ENCODE measurements at places on chromosomes 1 and 21.

- no peak for DNase-seq
Measured at GRCh38 chr21:46100426-46100825, 2.5 kb downstream of the COL6A2 start.

DNA sequence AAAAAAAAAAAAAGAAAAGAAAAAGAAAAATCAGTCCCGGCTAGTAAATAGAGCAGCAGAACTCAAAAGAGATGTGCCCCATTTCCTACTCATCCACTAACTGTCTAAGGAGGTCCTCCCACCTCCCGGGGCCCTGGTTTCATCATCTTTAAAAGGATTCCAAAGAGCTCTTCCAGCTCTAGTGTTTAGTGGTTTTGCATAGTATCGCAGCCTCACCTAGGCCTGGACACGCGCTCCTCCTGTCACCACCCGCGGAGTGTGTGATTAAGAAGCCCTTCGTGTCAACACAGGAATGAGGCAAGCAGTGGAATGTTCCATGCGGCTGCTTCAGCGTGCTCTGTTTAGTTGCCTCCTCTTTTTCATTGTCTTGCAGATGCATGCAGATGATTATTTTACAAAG, 49.0 kb downstream of the LBR start:
- DNase-seq, result no peak

- no peak for DNase-seq
Measured at GRCh38 chr1:163820766-163821165, 499.0 kb downstream of the NUF2 start.

GRCh38 chr1:196205882-196206281, 402.4 kb downstream of the KCNT2 start:
- DNase-seq, result no peak

DNA sequence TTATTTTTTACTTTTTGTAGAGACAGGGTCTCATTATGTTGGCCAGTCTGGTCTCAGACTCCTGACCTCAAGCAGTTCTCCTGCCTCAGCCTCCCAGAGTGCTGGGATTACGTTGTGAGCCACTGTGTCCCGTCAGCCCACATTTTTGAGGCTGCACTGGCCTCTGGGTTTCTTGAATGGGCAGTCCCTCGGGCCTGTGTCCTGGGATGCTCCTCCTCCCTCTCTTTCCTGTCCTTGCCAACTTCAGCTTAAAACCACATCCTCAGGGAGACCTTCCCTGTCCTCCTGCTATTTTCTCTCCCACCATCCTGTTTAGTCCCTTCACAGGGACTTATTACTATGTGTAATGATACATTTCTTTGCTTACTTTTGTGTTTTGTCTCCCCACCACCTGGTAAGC, 31.4 kb upstream of the LYST start:
- DNase-seq, result no peak

DNA sequence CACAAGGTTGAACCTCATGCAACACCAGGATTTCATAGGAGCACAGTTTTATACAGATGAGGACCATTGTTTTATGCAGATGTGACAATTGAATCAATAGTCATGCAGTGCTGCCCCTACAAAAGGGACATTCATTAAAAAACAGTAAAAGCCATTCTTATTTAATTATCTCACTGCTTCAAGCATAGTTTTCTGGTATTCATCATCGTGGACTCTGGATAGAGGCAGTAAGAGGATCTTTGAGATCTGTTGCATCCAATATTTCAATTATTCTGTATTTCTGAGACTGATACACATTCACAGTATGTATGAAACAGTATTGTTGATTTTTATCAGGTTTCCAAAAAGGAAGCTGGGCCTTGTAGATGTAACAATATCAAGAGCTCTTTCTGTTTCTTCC, 237.6 kb downstream of the RYR2 start:
- DNase-seq, result no peak

DNA sequence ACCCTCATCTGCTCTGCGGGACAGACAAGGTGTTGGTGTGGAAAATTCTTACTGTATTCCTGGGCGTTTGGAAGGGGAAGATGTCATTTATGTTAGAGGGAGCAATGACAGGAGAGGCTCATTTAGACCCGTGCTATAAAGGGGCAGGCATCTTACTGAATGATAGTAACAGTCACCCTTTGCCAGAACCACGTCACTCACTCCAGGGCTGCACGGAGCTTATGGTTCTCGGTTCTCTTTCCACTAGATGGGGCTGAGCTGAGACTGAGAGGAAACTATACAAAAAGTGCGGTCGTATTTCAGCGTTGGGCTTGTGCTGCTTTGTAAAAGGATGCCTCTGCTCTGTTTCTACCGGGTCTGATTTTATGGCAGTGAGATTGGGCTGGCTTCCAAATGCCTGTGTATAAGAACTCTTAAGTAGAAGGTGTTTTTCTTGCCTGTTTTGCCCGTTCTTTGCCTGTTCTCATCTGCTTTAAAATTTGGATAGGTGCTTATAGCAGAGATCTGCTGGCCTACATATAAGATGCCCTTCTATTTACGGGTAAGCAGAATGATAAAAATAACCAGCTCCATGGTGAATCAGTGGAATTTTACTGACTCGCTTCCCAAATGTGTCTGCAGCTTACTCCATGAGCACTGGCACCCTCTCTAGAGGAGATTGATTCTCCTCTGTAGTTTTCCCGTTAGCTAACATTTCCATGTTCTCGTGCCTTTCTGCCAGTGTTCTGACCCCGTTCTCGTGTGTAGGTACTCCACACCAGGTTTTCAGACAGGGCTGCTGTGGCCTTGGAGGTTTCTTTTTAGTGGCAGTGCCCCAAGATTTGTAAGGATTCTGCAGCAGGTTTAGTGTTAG, 55.9 kb downstream of the MRPS6 start:
- DNase-seq, result peak; percentile 44

GRCh38 chr1:50129201-50129600, 20.5 kb downstream of the ELAVL4 start:
- DNase-seq, result no peak

- DNase-seq, result no peak
Measured at GRCh38 chr1:244280201-244280600, 171.5 kb downstream of the ADSS2 start.

- no peak for DNase-seq
Measured at GRCh38 chr1:29901624-29902325, 665.5 kb downstream of the PTPRU start.

DNA sequence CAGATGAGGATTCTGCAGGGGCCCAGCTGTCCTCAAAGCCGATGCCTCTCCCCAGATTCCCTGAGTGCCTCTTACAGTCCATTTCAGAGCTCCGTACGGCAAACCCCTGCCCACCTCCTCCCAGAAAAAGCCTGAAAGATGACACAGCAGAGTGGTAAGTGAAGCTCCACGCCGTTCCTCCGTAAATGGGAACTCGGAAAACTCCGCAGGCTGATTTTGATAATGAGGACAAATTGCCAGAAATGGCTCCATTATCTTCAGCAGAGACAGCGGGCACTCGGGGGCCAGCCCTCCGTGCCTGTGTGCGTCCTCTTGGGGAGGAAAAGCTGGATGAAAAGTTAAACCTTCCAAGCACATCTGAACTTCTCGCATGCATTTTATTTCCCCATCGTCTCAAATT, 81.1 kb downstream of the NPHP4 start:
- no peak for DNase-seq

- no peak for DNase-seq
Measured at GRCh38 chr1:239723776-239724367, 337.5 kb downstream of the CHRM3 start.

DNA sequence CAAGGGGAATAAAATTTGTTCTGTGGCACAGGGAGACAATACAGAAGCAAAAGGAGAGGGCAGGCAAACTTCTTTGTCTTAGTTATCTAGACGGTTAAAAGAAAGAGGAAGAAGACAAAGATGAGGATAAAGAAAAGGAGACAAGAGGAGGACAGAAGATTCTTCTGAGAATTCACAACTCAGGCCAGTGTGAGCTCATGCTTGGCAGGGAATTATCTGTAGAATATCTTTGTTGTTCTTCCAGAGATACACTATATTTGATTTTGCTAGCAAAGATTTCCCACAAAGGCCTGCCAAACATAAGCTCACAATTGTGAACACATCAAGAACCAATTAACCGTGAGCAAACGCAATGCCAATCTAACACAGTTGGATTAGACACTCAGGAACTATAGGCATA, 21.4 kb downstream of the SLC16A1 start:
- no peak for DNase-seq

GRCh38 chr21:32597205-32597604, 11.9 kb upstream of the TCP10L start:
- DNase-seq, result no peak

GRCh38 chr1:17630986-17631385, 91.5 kb downstream of the ARHGEF10L start:
- no peak for DNase-seq

DNA sequence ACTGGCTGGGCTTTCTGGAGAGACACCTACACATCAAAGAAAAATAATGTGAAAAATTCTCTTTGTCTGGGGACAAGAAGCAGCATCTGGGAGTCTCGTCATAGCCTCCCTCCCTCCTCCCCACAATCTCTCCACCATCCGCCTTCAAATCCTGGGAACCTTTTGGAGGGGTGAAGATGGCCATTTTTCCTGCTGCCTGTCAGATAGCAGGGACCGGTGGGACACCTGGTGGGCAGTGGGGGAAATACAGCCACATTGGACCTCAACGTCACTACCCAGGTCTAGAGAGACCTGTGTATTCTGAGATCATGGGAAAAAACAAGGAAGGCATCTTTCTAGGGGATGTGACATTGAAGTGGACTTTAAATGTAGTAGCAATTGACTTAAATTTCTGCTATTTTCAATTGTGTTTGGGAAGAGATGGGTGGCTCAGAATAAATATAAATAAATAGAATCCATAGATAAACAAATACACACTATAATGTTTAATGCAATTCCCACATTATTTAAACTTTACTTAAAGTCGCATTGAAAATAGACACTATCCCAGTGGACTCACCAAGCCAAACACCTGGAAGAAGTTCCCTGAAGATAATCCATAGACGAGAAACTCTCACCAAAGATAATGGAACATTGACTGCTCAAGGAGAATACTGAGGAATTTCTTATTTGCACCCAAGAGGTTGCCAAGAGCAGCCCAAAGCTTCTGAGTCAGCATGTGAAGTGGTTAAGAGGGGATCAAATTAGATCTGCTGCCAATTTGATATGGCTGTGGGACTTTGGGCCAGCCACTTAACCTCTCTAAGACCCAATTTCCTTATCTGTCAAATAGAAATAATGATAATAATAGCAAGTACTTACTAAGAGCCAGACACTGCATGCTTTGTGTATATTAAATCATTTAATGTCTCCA, 147.6 kb upstream of the CAMK1G start:
- peak; percentile 30 for DNase-seq

- DNase-seq, result no peak
Measured at GRCh38 chr1:37255136-37255795, 219.1 kb upstream of the ZC3H12A start.

DNA sequence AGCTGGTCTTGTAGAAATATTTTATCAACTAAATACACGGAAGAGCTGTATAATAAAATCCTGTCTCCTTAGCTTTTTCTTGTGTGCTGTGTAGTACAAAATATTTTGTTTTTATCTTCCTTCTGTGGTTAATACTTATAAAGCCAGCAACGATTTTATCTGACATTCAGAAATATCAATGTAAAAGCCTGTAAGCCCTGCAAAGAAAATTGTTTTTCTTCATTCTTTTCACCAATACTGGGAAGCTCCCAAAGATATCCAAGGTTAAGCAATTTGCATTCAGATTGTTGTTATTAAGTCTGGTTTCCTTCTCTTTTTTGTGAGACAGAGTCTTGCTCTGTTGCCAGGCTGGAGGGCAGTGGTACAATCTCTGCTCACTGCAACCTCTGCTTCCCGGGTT, 38.0 kb upstream of the KIF26B start:
- no peak for DNase-seq

GRCh38 chr1:33849211-33849610, 14.7 kb upstream of the HMGB4 start:
- no peak for DNase-seq

GRCh38 chr1:12810691-12811408, 19.7 kb downstream of the PRAMEF1 start:
- no peak for DNase-seq

DNA sequence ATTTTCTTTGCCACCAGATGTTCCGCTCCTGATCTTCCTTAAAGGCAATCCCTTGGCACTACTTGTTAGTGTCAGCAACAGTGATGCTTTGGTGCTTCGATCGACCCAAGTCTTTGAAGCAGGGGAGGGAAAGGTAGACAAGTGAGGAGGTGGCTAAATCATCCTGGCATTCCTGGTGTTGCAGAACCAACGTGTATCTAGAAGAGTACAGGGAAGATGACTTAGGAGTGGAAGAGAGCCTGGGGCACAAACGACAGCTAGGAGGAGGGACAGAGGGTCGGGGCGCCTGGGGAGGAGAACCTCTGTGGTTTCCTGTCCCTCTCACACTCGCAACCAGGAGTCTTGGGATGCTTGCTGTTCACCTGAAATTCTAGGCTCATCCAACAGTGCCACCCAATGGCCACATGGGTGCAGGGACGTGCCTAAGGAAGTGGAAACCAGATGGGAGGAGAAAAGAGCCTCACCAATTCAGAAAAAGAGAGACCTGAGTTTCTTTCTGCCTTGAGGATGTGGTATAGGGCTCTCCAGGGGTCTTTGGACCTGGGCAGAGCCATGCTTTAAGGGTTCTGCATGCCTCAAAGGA, 9.5 kb upstream of the KCNA2 start:
- peak; percentile 42 for DNase-seq

DNA sequence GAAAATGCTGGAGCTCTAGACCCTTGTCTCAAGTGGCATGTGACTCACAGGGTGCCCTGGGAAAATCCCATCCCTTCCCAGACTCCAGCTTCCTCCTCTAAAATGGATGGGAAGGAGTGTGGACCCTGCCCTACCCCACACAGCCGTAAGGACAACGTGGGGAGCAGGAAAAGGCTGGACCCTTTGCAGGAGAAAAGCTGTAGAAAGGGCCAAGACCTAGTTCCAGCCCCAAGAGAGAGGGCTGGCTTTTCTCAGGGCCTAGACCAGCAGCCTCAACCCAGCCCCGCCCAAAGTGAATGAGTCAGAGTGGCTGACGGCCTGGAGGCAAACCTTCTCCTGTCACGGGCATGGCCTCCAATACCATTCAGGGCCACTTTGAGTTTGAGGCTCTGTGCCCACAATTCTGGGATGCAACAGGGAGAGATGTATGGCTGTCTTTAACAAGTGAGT, 1.1 kb downstream of the LAMB3 start:
- peak; percentile 64 for DNase-seq

Data from stimulated activated CD4-positive, alpha-beta T cell treated with anti-CD3 and anti-CD28 coated beads, TNF-alpha, amount 100 ng/mL, for 48 hours (primary cell).